NCI-H1694 (cell line): ENCODE measurements at places on chromosomes 13 and 19.

DNA sequence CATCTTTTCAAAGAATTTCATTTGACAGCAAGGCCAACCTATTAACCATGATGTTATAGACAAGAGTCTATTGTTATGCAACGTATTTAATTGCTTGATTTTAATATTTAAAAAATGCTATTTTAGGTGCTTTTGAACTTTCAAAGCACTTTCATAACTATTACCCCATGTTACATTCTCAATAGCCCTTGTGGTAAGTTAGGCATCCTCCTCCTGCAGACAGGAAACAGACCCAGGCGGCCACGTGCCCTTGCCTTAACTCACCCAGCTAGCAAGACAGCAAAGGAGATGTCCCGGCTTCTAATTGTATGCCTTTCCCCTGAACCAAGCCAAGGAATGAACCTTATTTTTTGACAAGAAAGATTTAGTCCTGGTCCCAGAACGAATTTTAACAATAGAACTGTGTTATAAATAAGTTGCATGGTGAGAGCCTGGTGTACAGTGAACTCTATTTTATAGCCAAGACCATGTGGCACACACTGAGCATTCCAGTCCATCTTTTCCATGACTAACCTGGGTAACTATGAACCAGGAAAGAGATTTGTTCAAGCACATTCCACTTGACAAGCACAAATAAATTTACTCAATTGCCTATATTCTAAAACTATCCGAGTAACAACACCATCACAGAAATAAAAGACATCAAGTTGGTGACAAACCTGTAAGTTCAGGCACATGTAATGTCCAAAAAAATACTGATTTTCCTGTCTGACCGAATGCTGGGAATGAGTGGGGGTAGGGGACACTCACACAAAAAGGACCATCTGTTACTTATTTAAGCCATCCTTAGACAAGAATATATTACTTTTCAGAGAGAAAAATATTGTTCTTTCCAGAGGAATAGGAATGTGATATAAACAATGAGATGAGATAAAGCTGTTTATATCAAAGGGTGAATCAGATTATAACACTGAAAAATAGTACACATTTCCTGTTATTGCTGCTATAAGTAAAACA is 163.0 kb downstream of the EFNB2 start:
- no peak for DNase-seq

DNA sequence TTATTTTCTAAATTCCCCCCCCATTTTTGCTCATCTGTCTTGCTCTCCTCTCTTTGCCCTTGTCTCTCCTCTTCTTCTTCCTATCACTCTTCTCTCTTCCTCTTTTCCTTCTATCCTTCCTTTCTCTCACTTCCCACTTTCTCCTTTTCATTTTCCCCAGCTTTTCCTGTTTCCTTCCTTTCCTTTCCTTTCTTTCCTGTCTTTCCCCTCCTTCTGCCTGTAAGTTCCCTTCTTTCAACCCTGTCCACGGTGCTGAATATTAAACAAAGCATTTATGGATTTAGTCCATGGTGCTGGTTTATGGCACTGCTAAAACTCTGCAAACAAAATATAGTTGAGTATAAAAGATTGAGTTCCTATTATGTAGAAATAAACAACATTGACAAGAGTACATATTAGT is 27.6 kb downstream of the SCEL start:
- no peak for DNase-seq

- DNase-seq = no peak
Observed at GRCh38 chr19:7238051-7238450, 56.2 kb downstream of the INSR start.

GRCh38 chr13:43364210-43365038 is 341.0 kb downstream of the DNAJC15 start:
- peak; percentile 16 for DNase-seq
